Breast epithelium (tissue), 4 donors: ENCODE measurements at places on chromosomes 7 and 10.

DNA sequence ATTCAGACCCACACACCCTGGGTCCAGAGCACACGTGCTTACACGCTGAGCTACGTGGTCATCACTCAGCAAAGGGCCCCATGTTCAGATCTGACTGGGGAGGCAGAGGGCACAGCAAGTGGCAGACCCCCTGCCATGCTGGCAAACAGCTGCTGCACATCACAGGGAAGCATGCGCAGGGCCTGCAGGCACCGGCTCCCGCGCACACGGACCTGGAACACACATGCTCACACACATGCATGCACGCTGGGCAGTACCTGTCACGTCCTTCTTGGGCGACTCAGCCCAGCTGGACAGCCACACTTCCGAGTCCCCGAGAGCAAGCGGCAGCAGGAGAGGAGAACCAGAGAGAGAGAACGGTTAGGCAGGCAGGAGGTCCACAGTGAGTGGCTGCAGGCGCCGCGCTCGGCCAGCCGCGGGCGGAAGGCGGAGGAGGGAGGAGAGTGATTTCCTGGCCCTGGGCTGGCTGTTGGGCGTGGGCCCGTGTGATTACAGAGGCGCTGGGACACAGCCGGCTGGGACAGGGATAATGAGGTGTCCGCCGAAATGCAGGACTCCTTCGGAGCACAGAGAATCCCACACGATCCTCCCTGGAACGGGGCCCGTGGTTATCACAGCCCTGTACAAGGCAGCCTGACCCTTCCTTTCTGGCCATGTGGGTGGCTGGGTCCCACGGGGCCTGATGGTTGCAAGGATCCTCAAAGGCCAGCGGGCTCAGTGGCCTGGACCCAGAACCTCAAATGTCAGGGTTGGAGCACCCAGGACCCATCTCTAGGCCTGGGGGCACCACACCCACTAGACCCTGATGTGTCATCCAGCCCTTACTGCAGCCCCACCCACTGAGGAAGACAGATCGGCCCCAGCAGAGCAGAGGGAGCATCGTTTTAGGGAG is 175.1 kb downstream of the NEURL1 start:
- no peak for DNase-seq

DNA sequence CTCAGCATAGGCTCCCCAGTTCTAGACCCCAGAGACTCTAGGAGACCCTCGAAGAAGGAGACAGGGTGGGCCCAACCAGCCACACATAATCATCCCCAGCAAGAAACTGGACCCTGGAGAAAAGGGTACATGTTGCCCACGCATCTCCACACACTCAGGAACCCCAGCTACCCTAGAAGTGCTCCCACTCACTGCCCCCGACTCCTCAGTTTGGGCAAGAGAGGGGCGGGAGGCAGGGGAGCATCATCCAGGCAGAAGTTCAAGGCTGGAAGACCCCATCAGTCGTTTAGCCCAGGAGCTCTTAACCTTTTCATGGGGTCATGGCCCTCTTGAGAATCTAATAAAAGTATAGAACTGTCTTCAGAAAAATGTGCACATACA is 1.8 kb upstream of the ZNF467 start:
- DNase-seq, result no peak

- no peak for DNase-seq
Measured at GRCh38 chr7:100485471-100485876, 1.7 kb downstream of the NYAP1 start.

- DNase-seq, result peak; percentile 88
Measured at GRCh38 chr10:128064108-128064969, 61.9 kb downstream of the MKI67 start.

DNA sequence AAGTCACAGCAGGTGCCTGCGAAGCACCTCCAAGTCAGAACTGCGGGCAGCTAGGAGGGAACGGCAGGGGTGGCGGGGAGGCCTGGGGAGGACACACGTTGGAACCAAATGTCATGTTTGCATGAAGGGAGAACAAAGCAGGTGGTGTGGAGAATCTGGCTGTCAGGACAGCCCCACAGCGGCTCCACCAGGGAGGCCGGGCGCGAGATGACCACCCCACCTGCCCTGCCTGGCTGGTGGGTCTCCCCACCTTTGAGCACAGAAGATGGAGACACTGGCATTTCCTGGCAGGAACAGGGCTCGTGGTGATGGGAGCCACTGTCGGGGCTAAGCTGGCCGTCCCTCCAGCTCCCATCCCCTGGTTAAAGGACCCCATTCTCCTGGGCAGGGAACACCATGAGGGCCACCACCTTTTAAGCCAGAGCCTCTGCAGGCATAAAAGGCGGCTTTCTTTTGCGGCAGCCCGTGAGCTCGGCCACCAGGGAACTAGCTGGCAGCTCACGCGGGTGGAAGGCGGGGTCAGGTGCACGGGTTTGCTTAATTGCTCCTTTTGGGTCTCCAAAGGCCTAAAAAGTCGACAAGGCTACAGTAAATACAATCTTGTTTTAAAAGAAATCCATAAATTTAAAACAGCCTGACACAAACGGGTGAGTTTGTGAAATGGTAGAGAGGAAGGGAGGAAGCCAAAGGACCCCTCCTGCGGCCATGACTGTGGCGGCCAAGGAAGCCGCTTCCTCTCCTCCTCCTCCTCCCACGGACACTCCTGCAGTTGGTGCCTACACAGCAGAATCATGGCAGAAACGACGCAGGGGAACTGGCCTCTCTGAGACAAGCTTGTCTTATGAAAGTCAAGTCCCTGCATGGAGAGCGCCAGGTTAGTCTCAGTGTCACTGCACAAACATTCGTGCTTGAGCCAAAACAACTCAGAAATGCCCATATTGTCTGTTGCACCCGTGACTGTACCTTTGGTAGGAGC is 213.8 kb downstream of the DNAJB6 start:
- peak; percentile 22 for DNase-seq

DNA sequence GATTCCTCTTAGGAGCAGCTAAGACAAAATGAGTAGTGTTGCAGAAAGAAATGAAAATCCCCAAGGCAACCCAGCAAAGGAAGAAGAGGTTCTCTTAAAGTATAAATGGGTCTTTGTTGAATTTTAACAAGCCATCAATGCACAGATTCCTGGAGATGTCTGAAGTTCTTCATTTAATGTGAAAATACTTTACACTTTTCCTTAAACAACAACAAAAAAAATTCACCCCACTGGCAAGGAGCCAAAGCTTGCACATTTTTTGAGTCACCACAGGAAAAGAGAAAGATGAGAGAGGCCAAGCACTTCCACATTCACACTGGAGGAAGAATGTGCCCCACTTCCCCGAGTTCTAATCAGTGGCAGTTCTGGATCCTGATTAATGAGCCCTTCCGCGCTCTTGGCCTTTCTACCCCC is 286.4 kb upstream of the MEOX2 start:
- DNase-seq, result peak; percentile 20

DNA sequence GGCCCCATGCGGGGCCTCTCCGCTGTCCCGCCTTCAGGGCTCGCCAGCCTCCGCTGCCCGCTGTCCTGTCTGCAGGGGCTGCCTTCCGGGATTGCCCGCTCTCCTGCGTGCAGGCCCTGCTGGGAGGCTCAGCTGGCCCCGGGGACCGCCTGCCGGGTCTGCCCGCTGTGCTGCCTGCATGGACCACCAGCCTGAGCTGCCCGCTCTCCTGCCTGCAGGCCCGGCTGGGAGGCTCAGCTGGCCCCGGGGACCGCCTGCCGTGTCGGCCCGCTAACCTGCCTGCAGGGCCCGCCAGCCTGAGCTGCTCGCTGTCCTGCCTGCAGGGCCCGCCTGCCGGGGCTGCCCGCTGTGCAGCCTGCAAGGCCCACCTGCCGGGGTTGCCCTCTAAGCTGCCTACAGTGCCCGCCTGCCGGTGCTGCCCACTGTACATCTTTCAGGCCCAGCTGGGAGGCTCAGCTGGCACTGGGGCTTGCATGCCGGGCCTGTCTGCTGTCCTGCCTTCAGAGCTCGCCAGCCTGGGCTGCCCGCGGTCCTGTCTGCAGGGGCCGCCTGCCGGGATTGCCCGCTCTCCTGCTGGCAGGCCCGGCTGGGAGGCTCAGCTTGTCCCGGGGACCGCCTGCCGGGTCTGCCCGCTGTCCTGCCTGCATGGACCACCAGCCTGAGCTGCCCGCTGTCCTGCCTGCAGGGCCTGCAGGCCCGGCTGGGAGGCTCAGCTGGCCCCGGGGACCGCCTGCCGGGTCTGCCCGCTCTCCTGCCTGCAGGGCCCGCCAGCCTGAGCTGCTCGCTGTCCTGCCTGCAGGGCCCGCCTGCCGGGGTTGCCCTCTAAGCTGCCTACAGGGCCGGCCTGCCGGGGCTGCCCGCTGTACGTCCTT is 165.1 kb downstream of the GLRX3 start:
- no peak for DNase-seq

DNA sequence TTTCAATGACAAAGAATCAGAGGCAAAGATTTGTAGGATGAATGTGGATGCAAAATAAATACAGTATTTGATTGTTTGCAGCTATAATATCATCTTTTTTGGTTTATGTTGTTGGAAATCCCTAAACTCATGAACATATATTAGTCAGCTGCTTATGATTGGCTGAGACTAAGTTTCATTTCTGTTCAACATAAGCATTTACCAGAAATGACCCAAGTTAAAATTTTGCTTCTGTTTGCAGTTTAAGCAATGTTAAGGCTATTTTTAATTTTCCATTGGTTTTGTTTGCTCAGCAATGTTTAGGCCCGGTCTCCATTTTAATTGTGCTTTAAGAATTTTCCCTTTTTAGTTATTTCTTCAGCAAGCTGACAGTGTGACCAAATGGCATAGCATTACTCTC is 22.0 kb downstream of the GIMAP6 start:
- DNase-seq, result no peak

GRCh38 chr10:100357059-100357858 is 10.2 kb downstream of the SCD start:
- no peak for DNase-seq

GRCh38 chr10:96612055-96612830 is 25.4 kb upstream of the TM9SF3 start:
- DNase-seq, result no peak

- DNase-seq, result no peak
Measured at GRCh38 chr10:128560406-128560805, 434.2 kb upstream of the MKI67 start.

- DNase-seq, result no peak
Measured at GRCh38 chr10:43648095-43648397, 635 bp downstream of the ZNF32 start.

DNA sequence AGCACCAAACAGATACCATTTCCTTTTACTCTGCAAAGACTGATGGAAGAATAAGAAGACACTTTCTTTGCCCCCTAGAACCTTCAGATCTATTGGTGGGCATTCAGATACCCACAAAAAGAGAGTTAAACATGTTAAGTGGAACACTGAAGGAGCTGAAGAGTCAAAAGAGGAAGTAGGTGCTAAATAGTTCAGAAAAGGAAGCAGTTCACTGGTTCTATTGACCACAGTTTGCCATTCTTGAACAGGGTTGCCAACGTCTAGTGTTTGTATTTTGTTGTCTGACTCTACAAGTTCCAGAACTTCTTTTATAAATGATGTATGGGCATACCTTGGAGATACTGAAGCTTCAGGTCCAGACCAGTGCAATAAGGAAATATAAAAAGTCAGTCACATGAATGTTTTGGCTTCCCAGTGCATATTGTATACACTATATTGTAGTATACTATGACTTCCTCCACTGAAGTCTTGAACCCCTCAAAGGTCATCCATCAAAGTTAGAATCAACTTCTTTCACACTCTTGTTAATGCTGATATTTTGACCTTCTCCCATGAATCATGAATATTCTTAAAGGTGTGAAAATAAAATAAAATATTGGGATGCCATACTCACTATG is 47.5 kb upstream of the AGR3 start:
- no peak for DNase-seq

DNA sequence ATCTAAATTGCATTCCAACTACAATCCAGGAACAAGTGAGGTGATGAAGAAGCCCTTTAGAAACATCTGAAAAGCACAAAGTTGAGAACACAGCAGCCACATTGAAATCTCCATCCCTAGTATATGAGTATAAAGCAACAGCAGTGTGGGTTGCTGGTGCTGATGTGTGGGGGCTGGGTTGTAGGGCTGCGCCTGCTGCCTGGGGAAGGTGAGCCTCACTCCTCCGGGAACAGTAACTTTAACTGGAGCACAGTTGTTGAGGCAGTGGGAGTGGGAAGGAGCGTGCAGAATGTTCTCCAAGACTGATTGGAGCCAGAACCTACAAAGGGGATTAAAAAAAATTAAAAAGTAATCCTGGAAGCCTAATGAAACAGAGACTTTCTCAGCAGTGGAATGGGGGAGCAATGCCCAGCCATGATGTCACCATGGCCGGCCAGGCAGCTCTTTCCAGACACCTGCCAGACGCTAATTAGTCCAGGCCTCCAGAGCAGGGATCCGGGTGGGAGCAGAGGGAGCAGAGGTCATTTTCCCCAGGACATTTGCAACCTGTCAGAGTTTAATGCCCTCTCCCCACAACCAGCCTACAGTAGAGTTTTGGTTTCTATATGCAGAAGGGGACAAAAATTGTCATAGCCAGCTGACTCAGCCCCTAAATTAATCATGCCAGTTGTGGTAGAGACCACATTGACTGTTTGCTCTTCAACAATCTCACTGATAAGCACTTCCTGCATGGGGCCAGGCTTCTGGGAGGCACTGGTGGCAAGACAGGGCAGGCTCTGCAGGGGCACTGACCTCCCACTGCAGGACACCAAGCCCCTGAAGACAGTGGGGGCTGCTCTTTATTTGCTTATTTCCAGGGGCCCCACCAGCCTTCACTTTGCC is 133.0 kb upstream of the ZNF32 start:
- DNase-seq, result no peak

DNA sequence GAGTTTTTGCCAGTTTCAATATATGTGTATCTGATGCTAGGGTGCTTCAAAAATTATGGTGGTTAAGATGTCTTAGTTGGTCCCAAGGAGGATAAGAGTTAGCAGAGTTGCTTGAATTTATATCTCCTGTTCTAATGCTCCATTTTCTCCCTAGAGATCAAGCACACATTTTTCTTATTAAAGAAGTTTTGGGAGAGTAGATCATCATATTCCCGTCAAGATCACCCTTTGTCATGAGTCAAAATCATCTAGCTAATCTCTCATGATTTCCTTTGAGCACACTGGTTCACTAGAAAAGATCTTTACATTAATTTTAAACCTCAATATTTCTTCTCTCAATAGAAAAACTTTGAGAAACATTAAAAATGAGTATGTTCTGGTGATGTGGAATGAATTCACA is 429.9 kb upstream of the SEMA3A start:
- no peak for DNase-seq

- peak; percentile 47 for DNase-seq
Measured at GRCh38 chr7:1060315-1061072, 16.1 kb downstream of the GPR146 start.

GRCh38 chr10:6928586-6928985 is 348.5 kb upstream of the PRKCQ start:
- no peak for DNase-seq

GRCh38 chr10:92692080-92692671 is 2.4 kb downstream of the HHEX start:
- no peak for DNase-seq

- no peak for DNase-seq
Measured at GRCh38 chr10:91564026-91564425, 68.8 kb downstream of the PPP1R3C start.
